ENCODE measurements at places on chromosomes 16 and 17. TPM values are rescaled to one million over a fixed set of nuclear protein-coding genes. Genes with fewer than 3 reads are reported as not detected.

Gene PLA2G10
- total RNA-seq: not detected

Gene NGFR
- not detected for total RNA-seq

Gene SLC52A1
- total RNA-seq: 0.29 TPM

Gene ZCCHC14
- 4.3 TPM for total RNA-seq

Gene NFATC3
- total RNA-seq: 9.7 TPM

Gene RHOT2
- 47.0 TPM for total RNA-seq

Gene KRT32
- 0.18 TPM for total RNA-seq

Gene WNT9B
- total RNA-seq: not detected

Gene PRR11
- 47.3 TPM for total RNA-seq

Gene CCNF
- total RNA-seq: 25.2 TPM

Gene FSCN2
- 0.35 TPM for total RNA-seq

Gene ARHGAP44
- under 0.01 TPM for total RNA-seq

Gene TMEM88
- not detected for total RNA-seq

Gene STAT5A
- total RNA-seq: 14.1 TPM

Gene ZNF750
- not detected for total RNA-seq

Gene DPEP2
- total RNA-seq: not detected

Gene CES5A
- total RNA-seq: not detected

Gene IGSF6
- total RNA-seq: not detected

Gene KCNG4
- total RNA-seq: not detected

Gene PKD1
- total RNA-seq: 147 TPM

Gene ITGB4
- total RNA-seq: not detected

Gene CLEC18A
- total RNA-seq: under 0.01 TPM

Gene KDM8
- 9.0 TPM for total RNA-seq
